Thymus (tissue), 14 donors: ENCODE measurements at places on chromosomes 2 and 18.

- DNase-seq = no peak
These were observed 43.9 kb downstream of the DYM start for GRCh38 chr18:49416511-49416910.

DNA sequence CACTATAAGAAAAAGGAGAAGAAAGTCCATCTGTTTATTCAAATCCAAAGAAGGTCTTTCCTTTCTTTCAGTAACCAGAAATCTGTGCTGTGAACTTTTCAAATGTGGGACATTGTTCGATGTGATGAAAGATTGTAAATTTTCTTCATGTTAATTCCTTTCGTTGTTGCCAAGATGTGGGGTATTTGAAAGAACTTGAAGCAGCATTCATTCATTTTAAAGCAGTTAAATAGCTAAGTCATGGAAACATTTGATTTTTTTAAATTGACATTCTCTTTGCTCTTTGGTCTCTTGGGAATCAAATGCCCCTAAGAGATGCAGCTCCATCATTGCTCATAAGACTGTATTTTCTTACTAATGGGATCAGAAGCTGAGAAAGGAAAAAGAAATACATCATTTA lies 93.7 kb upstream of the EHBP1 start:
- no peak for DNase-seq

DNA sequence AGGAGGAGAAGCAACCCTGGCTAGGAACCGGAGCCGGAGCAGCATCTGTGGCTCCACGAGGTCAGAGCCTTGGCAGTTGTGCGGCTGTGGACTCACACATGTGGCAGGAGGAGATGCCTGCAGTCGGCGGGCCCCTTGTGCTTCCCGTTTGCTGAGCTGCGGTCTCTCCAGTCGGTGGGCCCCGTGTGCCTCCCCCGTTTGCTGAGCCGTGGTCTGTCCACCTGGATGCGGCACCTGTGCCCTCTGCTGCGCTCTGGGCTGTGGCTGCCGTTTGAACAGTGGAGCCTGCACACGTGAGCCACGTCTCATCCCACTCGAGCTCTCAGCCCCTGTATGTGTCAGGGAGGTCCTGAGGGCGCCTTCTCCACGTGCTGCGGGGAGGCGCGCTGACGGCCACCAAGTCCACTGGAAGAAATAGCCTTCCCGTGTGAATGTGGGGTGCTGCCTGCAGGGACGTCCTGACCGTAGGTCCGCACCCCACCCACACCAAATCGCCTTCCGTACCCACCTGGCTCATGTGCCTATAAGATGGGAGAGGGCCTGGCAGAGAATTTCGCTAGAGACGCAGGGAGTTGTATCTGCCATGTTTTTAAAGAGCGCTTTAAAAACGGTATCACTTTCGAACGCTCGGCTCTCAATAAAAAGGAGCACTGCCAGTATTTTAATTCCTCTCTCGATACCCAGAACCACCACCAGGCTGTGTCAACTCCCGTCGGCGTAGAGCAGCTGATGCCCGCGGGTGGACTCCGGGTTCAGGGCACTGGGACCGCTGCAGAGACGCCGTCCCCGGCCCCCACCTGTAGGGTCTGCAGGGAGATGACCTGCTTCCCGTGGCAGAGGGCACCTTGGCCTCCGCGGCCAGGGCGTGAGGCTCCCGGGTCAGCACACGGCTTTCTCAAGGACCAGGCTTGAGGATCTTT lies 117.0 kb downstream of the NFATC1 start:
- no peak for DNase-seq

- DNase-seq = no peak
These were observed 1249.2 kb upstream of the ZEB2 start for GRCh38 chr2:145769011-145769716.

GRCh38 chr2:104749856-104750460 lies 104.0 kb upstream of the POU3F3 start:
- no peak for DNase-seq

- DNase-seq = no peak
These were observed at the start of gene TMEM37 for GRCh38 chr2:119431155-119431975. Gene TMEM37 (plus strand): TSS chr2:119431854. CDS start chr2:119431904, 50 bp downstream.

DNA sequence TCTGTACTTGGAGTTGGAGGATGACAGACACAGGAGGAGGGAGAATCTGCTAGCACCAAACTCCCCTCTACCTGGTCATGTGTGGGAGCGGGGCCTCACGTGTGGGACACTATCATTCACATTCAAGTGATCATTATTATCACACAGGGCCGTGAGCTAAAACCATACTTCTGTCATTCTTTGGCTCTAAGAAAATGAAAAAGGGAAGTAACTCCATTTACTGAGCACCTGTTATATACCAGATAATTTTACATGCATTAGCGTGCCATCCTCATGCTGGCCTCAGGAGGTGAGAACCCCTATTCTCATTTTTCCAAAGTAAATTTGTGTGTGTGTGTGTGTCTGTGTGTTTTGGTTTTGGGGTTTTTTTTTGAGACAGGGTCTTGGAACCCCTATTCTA lies 150.1 kb downstream of the GLI2 start:
- no peak for DNase-seq
